Glutamatergic neuron (in vitro differentiated cells): ENCODE measurements at places on chromosomes 12 and 14. TPM values are rescaled to one million over a fixed set of nuclear protein-coding genes. Genes with fewer than 3 reads are reported as not detected.

- no peak for DNase-seq
- H3K4me1 ChIP-seq, result peaks cover 18% of the 10 kb centered on the region
- H3K4me3 ChIP-seq, result no peak overlapping the region
Measured at GRCh38 chr14:72617391-72618031, 276.4 kb downstream of the DPF3 start.

COX6A1 gene
- 405 TPM for total RNA-seq

- no peak overlapping the region for H3K4me3 ChIP-seq
- no peak for DNase-seq
- H3K36me3 ChIP-seq, result no peaks in the 10 kb centered on the region
- no peaks in the 10 kb centered on the region for H3K27me3 ChIP-seq
- no peak overlapping the region for H3K27ac ChIP-seq
Measured at GRCh38 chr12:33044447-33044846, 147.9 kb upstream of the PKP2 start.

DNA sequence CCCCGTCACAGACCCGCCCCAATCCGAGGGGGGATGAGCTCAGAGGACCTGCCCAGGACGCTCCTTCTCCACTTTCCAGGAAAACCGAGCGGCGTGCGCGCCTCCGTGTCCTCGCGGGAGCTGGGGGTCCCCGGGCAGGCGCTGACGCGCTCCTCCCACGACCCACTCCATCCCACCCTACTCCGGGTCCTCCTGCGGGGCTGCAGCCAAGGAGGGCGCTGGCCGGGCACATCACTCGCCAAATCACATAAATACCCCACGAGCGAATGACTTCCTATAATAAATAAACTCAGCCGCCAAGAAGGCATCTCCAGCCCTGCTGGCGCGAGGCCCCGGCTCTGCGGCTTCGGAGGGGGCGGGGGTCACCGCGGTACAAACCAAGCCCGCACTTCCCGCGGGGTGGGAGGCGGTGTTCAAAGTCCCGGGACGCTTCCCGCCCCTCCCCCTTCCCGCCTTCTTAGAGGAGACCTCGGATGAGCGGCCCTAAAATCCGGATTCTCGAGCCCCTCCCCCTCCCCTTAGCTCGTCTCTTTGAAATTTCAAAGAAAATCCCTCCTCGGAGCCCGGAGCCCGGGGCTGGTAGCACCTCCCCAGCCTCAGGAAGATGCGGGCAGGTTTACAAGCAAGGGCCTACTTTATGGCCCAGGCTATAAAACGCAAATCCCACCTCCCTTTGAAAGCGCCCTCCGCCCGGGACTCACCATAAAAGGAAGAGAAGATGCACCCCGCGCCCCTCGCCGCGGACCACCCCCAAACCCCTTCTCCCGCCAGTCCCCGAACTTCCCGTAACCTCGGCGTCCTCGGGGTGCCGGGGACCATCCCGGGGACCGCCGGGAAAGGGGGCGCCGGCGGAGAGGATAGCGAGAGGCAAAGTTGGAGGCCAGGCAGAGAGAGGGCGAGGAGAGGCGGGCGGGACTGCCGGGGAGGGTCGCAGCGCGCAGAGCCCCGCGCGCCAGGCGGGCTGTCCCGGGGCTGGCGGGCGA is 712 bp upstream of the FZD10 start:
- H3K27ac ChIP-seq, result no peak overlapping the region
- H3K36me3 ChIP-seq, result no peaks in the 10 kb centered on the region
- peak overlapping the region; percentile 81 for H3K4me3 ChIP-seq
- H3K27me3 ChIP-seq, result peaks cover 17% of the 10 kb centered on the region
- peak; percentile 41 for DNase-seq

PFDN5 gene
- total RNA-seq, result 292 TPM
